ENCODE measurements at places on chromosomes 6 and 20. TPM values are rescaled to one million over a fixed set of nuclear protein-coding genes. Genes with fewer than 3 reads are reported as not detected.
A peak's percentile ranks its signal among the peaks of the same experiment; 100 is the strongest.

The MYLK4 gene
- total RNA-seq: 0.69 TPM

The PPP1R18 gene
- total RNA-seq: 20.5 TPM

The CRISP3 gene
- 45.5 TPM for total RNA-seq

The CABLES2 gene
- total RNA-seq: 4.4 TPM

The L3MBTL3 gene
- total RNA-seq: 6.5 TPM

GRCh38 chr6:125252891-125253290 lies 48.9 kb downstream of the HDDC2 start:
- H3K4me1 ChIP-seq: no peaks in the 10 kb centered on the region
- no peak overlapping the region for H3K27ac ChIP-seq
- H3K4me3 ChIP-seq: no peak overlapping the region
- H3K36me3 ChIP-seq: no peaks in the 10 kb centered on the region

DNA sequence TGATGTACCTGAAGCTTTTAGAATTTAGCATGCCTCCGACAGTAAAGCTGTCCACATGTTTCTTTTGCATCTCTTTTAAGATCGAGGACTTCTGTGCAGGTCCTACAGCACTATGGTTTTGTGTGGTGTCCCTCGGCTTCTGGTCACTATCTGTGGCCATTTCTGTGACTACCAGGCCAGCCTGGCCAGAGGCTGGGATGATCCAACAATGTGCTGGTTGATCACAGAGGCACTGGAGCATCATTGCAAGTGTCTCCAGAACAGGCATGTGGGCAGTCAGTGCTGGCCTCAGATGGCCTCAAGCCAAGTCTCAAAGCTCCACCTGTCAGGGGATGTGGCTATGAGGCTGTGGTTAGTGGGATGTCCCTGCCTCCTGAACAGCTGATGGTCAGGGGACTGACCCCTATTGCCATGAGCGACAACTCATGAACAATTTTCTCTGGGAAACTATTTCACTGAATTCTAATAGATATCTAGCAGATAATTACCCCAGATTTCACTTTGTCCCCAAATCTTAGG lies 136.6 kb downstream of the SYNDIG1 start:
- no peak overlapping the region for H3K4me3 ChIP-seq
- H3K4me1 ChIP-seq: no peaks in the 10 kb centered on the region
- no peaks in the 10 kb centered on the region for H3K27me3 ChIP-seq
- no peak overlapping the region for H3K27ac ChIP-seq

GRCh38 chr6:72412709-72413044 lies 209.2 kb upstream of the KCNQ5 start:
- no peaks in the 10 kb centered on the region for H3K27me3 ChIP-seq
- no peaks in the 10 kb centered on the region for H3K4me1 ChIP-seq
- no peaks in the 10 kb centered on the region for H3K36me3 ChIP-seq
- no peak for DNase-seq
- no peak overlapping the region for H3K4me3 ChIP-seq

DNA sequence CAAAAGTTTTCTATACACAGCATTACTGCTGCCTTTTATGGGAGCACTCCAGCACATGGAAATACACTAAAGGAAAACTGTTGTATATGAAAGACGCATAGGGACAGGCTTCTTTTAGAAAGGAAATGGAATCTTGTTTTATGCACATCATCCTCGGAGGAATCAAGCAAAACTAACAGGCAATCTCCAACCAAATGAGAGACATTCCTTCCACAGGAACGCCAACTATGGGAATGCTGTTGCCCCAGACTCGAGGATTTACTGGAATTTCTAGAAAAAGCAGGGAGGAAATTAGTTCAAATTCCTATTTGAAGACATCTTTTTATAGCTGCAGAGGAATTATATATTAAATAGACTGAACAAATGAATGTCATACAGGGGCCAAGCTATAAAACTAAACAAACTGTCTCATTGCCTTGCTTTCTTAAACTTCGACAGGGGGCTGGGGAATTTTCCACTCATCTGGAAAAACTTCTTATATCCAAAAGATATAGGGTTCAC lies 52.2 kb downstream of the LYRM4 start:
- H3K27ac ChIP-seq: no peak overlapping the region
- no peaks in the 10 kb centered on the region for H3K27me3 ChIP-seq
- no peak for DNase-seq
- peaks cover 13% of the 10 kb centered on the region for H3K4me1 ChIP-seq
- no peaks in the 10 kb centered on the region for H3K36me3 ChIP-seq

GRCh38 chr6:37532122-37532521 lies 32.4 kb upstream of the CCDC167 start:
- H3K36me3 ChIP-seq: no peaks in the 10 kb centered on the region
- H3K4me1 ChIP-seq: peaks cover 3% of the 10 kb centered on the region
- DNase-seq: no peak
- no peaks in the 10 kb centered on the region for H3K27me3 ChIP-seq

DNA sequence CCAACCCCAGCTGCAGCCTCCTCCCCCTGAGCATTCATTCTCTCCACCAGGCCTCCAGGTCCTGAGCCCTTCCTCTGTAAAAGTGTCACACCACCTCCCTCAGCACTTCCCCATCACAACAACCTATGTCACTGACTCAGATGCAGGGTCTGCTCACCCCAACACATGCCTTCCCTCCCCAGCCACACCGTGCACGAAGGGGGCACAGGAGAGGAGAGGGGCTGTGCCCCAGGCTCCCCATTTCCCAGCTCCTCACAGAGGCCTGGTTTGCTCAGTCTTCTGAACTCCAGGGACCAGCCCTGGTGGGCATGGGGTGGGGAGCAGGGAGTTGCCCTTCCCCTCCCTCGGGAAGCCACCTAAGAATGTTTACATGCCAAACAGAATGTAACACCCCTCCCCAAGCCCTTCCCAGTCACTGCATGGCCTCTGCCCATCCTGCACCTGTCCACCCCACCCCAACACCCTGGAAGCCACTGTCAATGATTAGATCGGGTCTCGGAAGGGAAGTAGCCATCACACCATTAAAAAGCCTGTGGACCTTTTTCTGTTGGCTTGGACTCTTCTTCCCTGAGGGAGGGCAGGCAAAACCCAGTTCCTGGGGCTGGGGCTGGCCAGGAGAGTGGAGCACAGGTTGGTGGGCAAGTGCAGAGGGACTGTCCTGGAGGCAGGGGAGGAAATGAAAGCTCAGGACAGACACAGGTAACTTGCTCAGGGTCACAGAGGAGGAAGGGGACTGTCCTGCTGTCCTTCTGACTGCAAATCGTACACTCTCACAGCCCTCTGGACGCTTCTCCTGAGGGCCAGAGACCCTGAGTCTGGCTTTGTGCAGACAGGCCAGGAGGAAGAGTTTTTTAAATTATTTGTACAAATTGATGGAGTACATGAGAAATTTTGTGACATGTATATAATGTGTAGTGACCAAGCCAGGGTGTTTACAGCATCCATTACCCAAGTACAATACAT lies 10.1 kb upstream of the SLC22A7 start:
- H3K27ac ChIP-seq: no peak overlapping the region
- H3K27me3 ChIP-seq: no peaks in the 10 kb centered on the region
- no peak overlapping the region for H3K4me3 ChIP-seq
- H3K36me3 ChIP-seq: no peaks in the 10 kb centered on the region
- H3K4me1 ChIP-seq: no peaks in the 10 kb centered on the region
- peak; percentile 7 for DNase-seq

GRCh38 chr20:46764068-46764467 lies 54.6 kb downstream of the SLC2A10 start:
- H3K27ac ChIP-seq: no peak overlapping the region
- no peak overlapping the region for H3K4me3 ChIP-seq
- no peaks in the 10 kb centered on the region for H3K27me3 ChIP-seq
- no peaks in the 10 kb centered on the region for H3K4me1 ChIP-seq

DNA sequence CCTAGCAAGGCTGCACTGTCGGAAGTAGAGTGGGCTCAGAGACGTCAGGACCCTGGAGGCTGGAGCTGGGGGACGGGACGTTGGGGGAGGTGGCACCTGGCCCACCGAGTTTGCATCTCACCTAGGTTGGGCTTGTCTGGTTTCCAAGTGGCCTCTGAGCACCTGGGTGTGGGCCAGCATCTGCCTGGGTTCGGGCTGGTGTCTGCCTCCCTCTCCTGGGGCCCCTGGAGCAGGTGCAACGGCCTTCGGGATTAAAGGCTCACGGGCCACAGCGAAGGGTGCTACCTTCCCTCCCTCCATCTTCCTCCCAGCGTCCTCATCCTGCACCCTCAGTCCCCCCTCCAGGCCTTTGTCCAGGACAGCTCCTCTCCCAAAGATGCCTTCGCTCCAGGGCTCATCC lies 6.0 kb downstream of the HRH3 start:
- no peak overlapping the region for H3K27ac ChIP-seq
- no peaks in the 10 kb centered on the region for H3K27me3 ChIP-seq
- H3K4me3 ChIP-seq: no peak overlapping the region
- no peaks in the 10 kb centered on the region for H3K4me1 ChIP-seq
- H3K36me3 ChIP-seq: no peaks in the 10 kb centered on the region
